NCI-H1105 (cell line): ENCODE measurements at places on chromosomes 4 and X.

- DNase-seq = no peak
Observed at GRCh38 chrX:119682019-119682989, 10.7 kb downstream of the SEPTIN6 start.

DNA sequence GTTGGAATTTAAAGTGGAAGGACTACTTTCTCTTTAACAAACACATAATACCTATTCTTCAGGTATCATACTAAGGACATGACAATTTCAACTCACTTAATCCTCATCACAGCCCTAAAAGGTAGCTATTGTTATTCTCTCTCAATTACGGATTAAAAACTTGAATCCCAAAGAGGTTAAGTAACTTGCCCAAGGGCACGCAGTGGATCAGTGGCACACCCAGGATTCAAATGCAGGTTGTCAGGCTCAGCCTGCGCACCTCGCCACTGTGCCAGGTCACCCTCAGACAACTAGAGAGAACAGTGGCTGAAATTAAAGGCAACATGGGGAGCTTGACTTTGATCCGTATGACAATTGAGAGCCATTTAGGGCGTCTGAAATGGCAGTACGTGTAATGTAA is 67.6 kb downstream of the MFAP3L start:
- no peak for DNase-seq

DNA sequence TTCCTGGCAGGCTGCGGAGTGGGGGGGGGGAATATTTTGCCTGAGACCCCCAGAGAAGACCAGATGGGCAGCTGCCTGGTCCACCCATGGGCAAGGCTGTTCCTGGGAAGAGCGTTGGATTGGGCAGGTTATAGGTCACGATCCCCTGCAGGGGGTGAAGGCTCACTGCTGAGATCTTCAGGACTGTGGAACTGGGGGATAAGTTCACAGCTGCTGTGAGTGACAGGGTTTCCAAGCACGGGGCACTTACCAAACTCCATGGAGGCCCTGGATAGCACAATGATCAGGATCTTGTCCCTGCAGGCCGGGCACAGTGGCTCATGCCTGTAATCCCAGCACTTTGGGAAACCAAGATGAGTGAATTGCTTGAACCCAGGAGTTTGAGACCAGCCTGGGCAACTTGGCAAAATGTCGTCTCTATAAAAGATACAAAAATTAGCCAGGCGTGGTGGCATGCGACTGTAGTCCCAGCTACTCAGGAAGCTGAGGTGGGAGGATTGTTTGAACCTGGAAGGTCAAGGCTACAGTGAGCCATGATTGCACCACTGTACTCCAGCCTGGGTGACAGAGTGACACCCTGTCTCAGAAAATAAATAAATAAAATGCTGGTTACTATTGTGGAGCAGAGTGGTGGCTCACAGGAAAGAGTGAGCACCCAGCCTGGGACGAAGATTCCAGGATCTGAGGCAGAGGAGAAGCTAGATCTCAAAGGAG is 68.0 kb upstream of the HELT start:
- no peak for DNase-seq

GRCh38 chrX:120512222-120512621 is 43.1 kb upstream of the LAMP2 start:
- no peak for DNase-seq

GRCh38 chr4:25068386-25068785 is 37.6 kb upstream of the LGI2 start:
- DNase-seq = no peak
